Fibroblast of the aortic adventitia (primary cell): ENCODE measurements at places on chromosomes 5 and 9. TPM values are rescaled to one million over a fixed set of nuclear protein-coding genes. Genes with fewer than 3 reads are reported as not detected.

DNA sequence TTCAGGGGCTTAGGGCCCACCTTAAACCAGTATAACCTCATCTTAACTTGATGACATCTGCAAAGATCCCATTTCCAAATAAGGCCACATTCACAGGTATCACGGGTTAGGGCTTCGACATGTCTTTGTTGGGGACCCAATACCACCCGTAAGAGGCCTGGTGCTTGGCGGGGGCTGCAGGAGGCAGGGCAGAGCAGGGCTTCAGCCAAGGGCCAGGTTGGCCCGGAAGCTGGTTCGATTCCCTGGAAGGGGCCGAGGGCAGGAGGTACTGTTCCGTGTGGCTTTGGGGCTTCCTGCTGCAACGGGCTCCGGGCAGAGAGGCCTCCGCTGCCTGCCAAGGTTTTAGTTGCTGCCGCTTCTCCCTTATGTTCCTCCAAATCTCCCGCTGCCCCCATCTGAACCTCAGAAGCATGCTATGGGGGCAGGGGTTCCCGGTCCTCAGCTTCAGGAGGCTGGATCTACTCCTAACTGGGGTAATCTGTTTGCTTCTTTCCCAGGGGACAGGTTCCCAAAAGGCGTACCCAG lies 29.8 kb downstream of the MED10 start:
- no peak for DNase-seq

DNA sequence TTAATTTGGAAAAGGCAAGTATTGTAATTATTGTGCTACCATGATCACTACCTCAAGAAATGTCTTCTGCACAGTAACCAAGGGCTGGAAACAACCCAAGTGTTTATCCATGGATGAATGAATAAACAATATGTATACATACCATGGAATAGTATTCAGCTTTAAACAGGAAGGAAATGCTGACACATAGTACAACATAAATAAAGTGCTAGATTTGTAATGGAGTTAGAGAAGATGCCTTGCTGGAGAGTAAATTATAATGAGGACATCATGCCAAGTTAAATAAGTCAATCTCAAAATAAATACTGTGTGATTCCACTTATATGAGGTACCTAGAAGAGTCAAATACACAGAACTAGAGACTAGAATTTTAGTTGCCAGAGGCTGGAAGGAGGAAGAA lies 160.0 kb downstream of the CCDC192 start:
- DNase-seq: no peak

DNA sequence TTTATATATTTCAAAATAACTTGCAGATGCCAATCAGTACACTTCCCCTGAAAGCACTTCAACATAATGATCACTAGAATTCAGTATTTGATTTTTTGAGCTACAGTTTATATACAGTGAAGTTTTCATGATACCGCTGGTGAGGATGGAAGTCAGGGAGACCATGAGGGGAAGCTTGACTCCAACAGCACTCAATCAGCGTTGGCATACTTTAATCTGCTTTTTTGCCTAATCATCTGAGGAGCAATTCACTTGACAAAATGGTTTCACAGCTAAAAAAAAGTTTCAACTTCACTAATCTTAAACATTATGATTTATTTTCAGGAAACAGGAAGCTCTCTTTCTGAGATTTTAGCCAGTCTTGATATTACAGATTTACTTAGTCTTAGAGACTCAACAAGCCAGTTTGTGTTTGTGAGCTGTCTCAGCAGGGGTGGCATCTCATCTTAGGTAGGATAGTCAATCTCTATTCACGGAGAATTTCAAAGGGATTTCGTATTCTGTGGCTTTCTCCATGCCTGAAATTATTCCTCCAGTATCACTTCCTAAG lies 111.4 kb upstream of the ARRDC3 start:
- no peak for DNase-seq

GRCh38 chr9:4684820-4685219 lies 5.5 kb downstream of the CDC37L1 start:
- DNase-seq: no peak

DNA sequence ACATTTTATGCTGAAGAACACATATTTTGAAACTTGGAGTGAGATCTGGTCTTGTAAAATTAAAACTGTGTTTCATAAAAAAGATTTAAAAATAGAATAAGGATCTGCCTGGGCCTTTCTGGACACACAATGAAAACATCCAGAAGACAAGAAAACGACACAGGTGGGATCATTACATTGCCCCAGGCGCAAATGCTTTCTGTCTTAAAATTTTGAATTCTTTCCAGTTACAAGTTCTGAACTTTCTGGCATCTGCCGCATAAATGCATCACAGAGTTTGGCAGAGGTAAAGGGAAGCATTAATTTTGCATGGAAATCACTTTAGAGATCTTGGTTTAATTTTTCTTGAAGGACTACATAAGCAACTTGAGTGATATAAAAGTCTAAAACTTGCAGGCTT lies 219.6 kb downstream of the WDR70 start:
- peak; percentile 24 for DNase-seq

The SLC6A7 gene
- total RNA-seq: not detected in 2 replicates

The SMARCA2 gene
- total RNA-seq: 84.0 and 347 TPM in 2 replicates
